ENCODE measurements at places on chromosomes 3 and 15. TPM values are rescaled to one million over a fixed set of nuclear protein-coding genes. Genes with fewer than 3 reads are reported as not detected.

Gene FGF12
- not detected for total RNA-seq

Gene SNRPN
- 147 TPM for total RNA-seq

Gene TIMP4
- 3.4 TPM for total RNA-seq

Gene PLS1
- under 0.01 TPM for total RNA-seq

Gene CPEB1
- total RNA-seq, result 1.7 TPM

Gene ACKR2
- total RNA-seq, result 0.15 TPM

Gene TMIE
- total RNA-seq, result not detected

Gene DOCK3
- 0.12 TPM for total RNA-seq

Gene ALPK3
- 0.12 TPM for total RNA-seq

Gene IMPG2
- total RNA-seq, result 0.23 TPM

Gene LYSMD2
- total RNA-seq, result 1.7 TPM

Gene CEMIP
- total RNA-seq, result 955 TPM

Gene ATP13A5
- total RNA-seq, result not detected

Gene KNG1
- not detected for total RNA-seq

Gene ANKRD63
- not detected for total RNA-seq

Gene MTHFS
- 14.3 TPM for total RNA-seq

Gene CDC25A
- total RNA-seq, result 0.47 TPM

Gene PROS1
- total RNA-seq, result 34.4 TPM

Gene GOLGA8B
- 17.1 TPM for total RNA-seq

Gene FAN1
- 12.6 TPM for total RNA-seq

Gene DUOXA2
- total RNA-seq, result not detected

Gene ZNF80
- total RNA-seq, result not detected

Gene PDCD7
- total RNA-seq, result 9.5 TPM

Gene CAMK1
- 36.4 TPM for total RNA-seq

Gene DNAJA4
- 3.2 TPM for total RNA-seq

Gene GOLGA8R
- 2.8 TPM for total RNA-seq

Gene EEF1AKMT4
- 4.3 TPM for total RNA-seq

Gene CCDC191
- total RNA-seq, result 1.4 TPM
